ENCODE measurements at places on chromosomes 11 and 22.

DNA sequence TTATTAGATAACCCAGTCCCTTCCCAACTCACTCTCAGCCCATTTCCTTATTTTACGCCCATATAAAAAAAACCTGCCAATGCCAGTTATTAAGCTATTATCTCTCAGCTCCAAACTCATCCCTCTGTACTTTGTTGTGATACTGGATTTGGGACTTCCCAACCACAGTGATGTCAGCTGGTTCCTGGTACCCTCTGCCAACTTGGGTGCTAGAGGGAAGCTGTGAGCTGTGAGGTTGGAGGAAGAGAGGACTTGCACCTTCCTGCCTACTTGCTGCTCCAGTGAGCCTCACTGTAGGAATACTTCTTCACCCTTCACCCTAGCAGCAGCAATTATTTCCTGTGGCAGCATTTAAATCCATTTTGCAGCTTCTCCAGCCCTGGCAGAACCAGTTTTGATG is 19.2 kb upstream of the CSF2RB start:
- no peak for DNase-seq

- DNase-seq, result no peak
These were observed 169.1 kb downstream of the NXPE2 start for GRCh38 chr11:114847306-114847975.

GRCh38 chr11:64150481-64151239 is 15.3 kb downstream of the MACROD1 start:
- no peak for DNase-seq

DNA sequence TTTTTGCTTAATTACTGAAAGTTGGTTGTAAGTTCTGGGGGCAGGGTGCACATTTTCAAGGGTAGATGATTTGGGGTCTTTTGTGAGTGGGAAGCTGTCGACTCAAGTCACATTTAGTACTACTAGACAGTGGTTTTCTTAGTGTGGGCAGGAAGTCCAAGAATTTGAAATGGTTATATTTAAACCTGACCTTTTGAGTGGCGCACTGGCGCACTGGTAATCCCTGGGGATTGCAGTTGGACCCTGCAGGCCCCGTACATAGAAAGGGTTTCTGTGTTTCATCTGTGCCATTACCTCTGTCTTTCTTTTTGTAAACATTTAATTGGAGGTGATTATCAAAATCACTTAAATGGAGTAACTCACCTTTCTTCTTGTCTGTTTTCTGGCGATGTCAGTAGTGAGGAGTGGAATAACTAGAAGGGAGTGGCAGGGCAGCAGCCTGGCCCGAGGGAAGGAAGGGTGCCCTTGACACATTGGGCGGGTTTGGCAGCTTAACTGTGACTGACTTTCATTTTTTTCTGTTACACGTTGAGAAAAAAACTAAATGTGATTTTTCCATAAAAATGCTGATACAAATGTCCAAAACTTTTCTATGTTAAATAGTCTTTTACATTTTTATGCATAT is 101.8 kb upstream of the GAL start:
- no peak for DNase-seq

- DNase-seq, result no peak
These were observed 501.0 kb upstream of the LUZP2 start for GRCh38 chr11:23995891-23996290.

- no peak for DNase-seq
These were observed 46.9 kb upstream of the OR4B1 start for GRCh38 chr11:48169717-48170116.

Measured in stimulated activated CD8-positive, alpha-beta memory T cell treated with anti-CD3 and anti-CD28 coated beads, Interleukin-4, amount 100 ng/mL, for 1 hour (primary cell).